ENCODE measurements at places on chromosomes 4 and X.

DNA sequence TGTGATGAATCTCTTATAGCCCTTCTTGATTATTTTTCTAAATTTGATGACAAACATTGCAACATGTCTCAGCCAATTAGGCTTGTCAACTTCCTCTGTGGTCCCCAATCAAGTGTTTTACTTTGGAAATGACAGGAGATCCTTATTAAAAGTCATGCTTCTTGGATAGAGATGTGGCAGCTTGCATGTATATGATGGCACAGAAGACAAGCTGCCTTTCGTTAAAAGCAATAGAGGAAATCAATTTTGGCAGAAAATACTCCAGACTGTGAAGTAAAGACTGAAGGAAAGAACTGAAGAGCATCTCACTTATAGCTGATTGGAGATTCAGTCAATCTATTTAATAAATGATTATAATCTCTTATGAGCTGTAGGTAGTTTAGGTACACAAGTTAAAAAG, 419.6 kb downstream of the PCDH7 start:
- no peak for DNase-seq

- DNase-seq, result no peak
Measured at GRCh38 chr4:182969651-182970279, 52.6 kb upstream of the DCTD start.

- no peak for DNase-seq
Measured at GRCh38 chr4:52051213-52051614, at the start of gene SPATA18. SPATA18 (plus strand) TSS chr4:52051304; CDS start chr4:52051705, 401 bp downstream.

DNA sequence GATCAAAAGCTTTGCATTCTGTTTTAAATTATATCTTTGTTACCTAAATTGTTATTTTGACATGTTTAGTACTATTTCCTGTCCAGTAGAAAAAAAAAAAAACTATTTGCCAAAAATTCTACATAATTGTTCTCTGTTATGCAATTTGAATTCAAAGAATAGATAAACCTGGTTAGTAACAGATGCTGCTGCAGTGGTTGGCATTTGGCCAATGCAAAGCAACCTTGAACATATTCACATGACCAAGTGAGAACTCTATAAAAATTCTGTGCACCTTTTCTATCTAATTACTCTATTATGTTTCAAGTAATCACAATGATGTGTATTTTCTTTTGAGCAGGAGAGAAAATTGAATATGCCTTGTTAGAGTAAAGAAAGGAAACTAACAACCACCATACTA, 1473.4 kb downstream of the RPA4 start:
- no peak for DNase-seq

GRCh38 chr4:127188847-127189246, 443.9 kb upstream of the INTU start:
- no peak for DNase-seq

GRCh38 chr4:108850219-108850649, 87.4 kb upstream of the ETNPPL start:
- DNase-seq, result no peak

GRCh38 chr4:119652998-119653397, 24.4 kb upstream of the PDE5A start:
- DNase-seq, result no peak

GRCh38 chr4:24330573-24330972, 253.8 kb downstream of the DHX15 start:
- no peak for DNase-seq

DNA sequence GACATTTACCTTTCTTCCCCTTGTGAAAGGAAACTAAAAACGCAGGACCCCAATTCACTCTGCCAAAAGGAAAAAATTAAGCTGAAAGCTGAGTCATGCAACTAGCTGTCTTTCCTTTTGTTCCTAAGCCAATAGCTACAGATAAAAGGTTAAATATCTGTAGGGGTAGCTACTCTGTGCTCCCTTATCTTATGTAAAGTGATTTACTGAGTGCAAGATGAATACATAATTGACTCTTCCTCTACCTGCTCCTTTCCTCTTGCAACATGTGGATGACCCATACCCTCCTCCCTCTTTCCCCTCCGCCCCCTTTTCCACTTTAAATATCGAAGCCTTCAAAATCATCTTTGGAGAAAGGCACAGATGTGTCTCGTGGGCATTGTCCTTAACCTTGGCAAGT, 68.0 kb upstream of the ZNF157 start:
- no peak for DNase-seq

GRCh38 chr4:7530932-7531639, 96.4 kb upstream of the PSAPL1 start:
- DNase-seq, result no peak

DNA sequence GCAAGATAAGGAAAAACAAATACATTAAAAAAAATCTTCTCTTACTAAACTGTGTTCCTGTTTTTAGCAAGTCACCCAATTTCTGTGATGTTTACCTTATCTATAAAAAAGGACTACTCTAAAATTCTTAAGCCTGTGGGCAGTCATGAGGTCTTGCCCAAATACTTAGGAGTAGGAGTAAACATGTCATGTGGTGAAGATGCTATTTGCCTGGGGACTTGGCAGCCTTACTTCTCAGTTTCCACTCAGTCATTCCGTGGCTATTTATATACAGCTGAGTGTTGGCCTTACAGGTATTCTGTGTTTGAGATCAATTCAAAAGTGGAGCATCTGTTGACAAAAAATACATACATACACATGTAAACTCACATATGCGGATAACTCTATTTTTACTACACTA, 89.9 kb upstream of the TLR2 start:
- DNase-seq, result no peak

DNA sequence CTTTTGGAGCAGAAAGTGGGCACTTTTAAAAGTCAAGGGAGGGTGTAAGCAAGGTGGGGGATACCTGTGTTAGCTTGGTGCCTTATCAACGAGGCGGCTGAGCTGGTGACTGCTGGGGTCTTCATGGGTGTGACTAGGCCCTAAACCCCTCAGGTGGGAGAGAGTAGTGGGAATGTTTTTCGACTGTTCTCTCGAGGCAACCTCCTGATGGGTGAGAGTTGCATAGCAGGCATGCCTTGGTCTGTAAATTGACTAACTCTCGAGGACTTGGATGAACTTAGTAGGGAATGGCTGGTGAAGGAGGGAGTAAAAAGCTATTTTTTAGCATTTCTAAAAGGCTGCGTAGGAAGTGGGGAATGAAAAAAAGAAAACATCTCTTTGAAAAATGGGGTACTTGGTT, 80.0 kb downstream of the ARHGAP10 start:
- DNase-seq, result no peak

GRCh38 chrX:15493118-15493962, at the start of gene PIR:
PIR (minus strand) TSS chrX:15493333; CDS start chrX:15491257, 2,076 bp downstream.
- DNase-seq, result peak; percentile 85

All from liver (tissue), 10 donors.